Hepatic stellate cell (primary cell): ENCODE measurements at places on chromosomes 3 and 15.

GRCh38 chr3:47838503-47838902, 35.6 kb downstream of the DHX30 start:
- DNase-seq: no peak

GRCh38 chr3:187400756-187401155, 32.6 kb downstream of the RTP4 start:
- no peak for DNase-seq

DNA sequence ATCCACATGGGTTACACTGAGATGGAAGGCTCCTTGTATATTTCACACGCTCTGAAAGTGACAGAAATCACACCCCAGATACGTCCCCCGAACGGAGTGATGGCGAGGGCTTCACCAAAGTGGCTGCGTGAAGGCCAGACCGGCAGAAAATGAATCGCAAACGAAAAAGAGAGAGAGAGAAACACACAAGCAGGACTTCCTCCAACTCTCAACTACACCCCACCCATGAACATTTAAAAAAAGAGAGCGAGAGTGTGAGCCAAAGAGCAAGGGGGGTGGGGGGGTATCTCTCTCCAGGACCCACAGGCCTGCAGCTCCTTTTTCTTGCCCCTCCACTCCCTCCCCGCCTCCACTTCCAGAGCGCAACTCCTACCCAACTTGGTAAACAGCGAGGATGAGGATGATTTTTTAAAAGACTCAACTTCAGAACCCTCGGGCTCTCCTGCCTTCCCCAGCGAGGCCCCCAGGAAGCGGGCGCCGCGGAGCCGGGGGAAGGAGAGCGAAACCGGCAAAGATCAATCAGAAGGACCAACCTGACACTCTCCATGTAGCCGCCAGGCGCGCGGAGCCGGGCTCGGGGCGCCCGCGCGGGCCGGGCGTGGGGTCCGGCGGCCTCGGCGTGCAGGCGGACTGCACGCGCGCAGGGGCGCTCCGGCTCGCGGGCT, 519.1 kb downstream of the FOXP1 start:
- peak; percentile 58 for DNase-seq

DNA sequence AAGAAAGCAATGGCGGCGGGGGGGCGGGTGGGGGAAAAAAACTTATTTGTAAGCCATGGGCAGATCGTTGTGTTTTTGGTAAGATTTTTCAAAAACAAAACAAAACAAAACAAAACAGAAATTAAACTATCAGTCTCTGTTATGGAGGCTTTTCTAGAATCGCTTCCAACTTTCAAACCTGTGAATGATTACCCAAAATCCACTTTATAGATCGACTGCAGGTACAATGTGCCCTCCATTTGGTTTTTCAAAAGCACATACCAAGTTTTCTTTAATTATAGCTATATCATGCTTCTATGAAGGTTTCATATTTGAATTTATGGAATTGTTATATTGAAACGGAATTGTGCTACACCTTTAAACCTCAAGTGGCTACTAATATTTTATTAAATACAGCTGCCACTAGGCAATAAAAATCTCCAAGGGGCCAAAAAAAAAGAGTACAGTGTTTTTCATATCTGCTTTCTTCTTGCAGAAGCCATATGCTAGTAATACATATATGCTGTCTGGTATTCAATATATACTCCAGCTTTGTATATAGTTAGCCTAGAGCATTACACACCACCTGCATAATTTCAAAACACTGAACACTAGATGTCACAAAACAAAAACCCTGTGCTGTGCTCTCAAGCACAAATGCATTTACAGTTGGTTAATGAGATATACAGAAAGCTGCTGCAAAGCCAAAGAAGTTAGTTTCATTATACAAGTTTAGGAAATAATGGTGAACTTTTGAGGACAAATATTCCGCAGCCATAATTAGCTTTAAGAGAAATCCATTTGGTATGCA, 683.8 kb upstream of the NR2F2 start:
- DNase-seq: no peak

DNA sequence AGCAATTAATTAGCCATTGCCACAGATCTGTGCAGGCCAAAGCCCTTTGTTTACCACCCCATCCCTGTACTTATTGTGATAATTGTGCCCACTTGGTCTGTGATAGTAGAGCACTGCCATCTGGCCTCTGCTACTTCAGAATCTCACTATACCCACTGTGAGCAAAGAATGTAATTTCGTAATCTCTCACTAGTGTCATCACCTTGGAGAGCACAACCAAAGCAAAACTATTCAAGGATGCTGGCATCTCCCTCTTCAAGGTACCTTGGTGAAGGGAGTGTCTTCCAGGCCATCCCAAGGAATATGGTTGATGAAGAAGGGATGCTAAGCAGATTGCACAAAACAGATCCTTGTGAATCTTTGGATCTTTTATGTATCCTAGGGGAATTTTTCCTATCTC, 34.7 kb upstream of the NOX5 start:
- DNase-seq: no peak

- DNase-seq: no peak
Measured at GRCh38 chr3:9800529-9800928, 7.6 kb downstream of the ARPC4 start.

- DNase-seq: peak; percentile 65
Measured at GRCh38 chr3:71511037-71511436, 72.5 kb downstream of the FOXP1 start.

DNA sequence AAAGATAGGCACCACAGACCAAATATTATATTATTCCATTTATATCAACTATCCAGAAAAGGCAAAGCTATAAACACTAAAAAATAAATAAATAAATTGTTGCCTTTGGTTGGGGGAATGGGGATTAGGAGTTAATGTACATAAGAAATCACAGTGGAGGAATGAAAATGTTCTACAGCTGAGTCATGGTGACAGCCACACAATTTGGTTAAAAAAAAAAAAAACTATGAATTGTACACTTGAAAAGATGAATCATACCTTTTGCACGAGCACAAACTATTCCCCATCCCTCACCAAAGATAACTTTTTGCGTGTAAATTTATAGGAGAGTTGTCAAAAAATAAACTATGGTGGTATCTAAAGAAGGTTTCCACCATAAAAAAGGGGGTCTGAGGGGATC, 103.2 kb downstream of the TBC1D5 start:
- DNase-seq: no peak

GRCh38 chr3:184183679-184184078, 2.3 kb upstream of the ABCF3 start:
- DNase-seq: no peak

DNA sequence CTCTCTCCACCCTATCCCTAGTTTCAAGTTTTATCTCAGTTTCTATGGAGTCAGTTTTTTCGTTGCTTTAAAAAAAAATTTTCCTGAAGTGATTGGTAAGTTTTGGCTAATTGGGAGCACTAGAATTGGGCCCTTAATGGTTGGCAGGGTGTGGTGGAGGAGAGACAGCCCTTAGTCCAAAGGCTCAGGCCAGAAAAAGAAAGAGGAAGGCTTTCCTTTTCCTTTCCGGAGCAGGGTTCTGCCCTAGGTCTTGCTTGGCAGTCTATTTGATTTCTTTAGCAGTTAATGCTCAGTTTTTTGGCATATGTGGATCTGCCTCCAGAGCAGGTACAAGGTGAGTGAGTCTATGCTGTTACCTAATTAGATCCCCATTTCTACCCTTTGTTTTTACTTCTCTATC, 22.7 kb downstream of the CTNNB1 start:
- DNase-seq: no peak

GRCh38 chr3:45224824-45225464, 1.1 kb downstream of the TMEM158 start:
- DNase-seq: peak; percentile 79
